ENCODE measurements at places on chromosomes 1 and 21.

DNA sequence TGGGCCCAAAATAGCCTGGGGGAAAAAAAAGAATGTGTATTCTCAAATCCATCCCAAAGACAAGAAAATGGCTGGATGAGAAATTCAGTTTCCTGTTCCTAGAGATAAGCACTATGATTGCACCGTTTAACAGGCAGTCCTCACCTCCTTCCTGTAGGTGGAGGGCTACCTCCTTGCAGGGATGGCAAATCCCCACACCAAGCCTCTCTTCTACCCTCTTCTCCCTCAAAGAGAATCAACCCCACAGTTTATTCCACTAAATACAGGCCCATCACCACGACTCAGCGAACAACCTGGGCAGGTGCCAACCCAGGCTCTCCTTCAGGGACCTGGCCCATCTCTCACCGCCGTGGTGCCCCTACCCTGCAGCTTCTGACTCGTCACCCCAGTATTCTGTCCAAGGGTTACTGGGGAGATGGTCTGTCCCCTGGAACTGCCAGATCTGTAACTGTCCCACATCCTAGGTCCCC lies 3.4 kb upstream of the CHD5 start:
- DNase-seq = no peak

GRCh38 chr1:145690587-145691558 lies 16.3 kb downstream of the PDZK1 start:
- peak; percentile 52 for DNase-seq

- no peak for DNase-seq
Observed at GRCh38 chr21:36754241-36754898, 55.5 kb downstream of the SIM2 start.

GRCh38 chr1:33221385-33221758 lies 34.9 kb upstream of the ZNF362 start:
- no peak for DNase-seq

DNA sequence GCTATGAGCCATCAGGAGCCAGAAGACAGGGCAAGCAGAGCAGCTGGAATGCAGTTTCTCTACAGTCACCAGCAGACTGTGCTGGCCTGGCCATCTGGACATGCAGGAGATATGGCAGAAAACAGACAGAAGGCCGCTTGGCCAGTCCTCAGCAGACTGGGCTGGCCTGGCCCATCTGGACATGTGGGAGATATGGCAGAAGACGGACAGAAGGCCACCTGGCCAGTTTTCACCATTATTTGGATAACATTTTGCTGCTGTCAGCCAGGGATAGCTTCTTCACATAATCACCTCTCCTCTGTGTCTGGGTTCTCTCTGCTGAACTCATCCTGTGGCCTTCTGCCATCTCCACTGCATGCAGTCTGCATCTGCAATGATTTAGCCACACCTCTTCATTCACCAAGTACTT lies 25.0 kb upstream of the CACYBP start:
- DNase-seq = no peak

DNA sequence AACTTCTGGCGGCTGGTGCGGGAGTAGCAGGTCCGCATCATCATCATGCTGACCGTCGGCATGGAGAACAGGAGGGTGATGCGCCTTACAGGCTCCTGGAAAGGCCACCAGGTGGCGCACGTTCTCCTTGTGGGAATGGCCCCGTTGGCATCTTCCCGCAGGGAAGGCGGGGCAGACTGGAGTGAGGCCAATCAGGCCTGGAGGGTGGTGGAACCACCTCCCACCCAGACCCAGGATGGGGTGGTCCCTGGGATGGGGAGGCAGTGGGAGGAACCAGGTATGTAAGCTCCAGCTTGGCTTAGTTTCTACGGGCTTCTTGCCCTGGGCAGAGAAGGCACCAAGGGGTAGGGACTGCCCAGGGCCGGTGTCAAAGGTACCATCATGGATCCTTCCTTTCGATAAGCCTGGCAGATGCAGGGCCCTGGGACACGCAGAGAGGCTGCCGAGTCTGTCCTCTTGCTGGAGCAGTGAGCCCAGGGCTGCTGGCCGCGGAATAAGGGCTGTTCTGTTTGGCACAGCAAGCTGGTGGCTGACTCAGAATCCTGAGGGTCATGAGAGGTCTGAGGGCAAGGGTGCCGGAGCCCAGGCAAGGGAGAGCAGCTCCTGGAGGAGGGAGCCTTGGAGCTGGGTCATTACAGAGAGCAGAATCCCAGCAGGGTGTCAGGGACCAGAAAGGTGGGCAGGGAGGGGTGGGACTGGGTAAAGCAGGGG lies 8.7 kb upstream of the LGR6 start:
- peak; percentile 68 for DNase-seq

All from CD4-positive, alpha-beta T cell treated with Interleukin-2 at 100 ng/mL for 4 hours (primary cell).